ENCODE measurements at places on chromosomes 1 and 21.

GRCh38 chr1:175369696-175370095 lies 177.1 kb upstream of the KIAA0040 start:
- DNase-seq, result no peak

DNA sequence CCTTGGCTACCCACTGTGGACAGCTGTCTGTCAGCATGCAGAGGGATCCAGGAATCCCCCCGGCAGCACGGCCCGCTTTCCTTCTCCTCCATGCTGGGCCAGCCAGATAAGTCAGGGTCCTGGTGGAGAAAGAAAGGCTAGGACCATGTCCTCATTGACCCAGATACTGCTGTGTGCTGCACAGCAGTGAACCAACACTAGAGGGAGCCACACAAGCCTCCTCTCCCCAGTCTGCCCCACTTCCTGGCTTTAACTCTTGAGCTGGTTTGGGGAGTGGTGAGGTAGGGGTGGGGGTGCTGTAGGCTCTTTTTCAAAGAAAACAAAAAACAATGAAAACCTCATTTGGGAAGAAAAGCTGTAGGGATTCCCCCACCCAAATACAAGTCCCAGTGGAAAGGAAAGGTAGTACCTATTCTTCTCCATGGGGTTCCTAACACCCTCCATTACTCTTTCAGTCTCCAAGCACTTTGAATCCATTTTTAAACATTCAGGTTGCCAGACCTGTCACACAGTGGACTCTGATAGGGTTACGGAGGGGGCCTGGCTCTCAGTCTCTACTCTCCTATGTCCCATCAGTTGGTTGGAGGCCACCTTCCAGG lies 84.9 kb upstream of the CD1D start:
- no peak for DNase-seq

DNA sequence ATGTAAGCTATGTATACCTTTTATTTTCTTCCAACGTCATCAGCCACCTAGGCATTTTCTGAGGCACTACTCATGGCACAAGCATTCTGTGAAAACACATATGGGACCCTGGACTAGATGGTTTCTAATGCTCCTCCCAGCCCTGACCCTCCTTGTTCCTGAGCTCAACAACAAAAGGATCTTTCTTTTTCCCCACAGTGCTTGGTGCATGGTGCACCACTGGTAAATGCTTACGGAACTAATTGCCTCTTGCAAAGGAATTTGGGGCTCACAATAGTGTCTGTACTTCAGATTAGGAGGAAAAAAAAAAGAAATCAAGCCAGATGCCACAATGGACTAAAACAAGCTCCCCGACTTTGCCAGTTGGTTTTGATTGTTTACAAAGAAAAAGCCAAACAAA lies 390.5 kb downstream of the PLPP3 start:
- no peak for DNase-seq

- DNase-seq, result no peak
Measured at GRCh38 chr1:38183096-38183495, 136.5 kb upstream of the POU3F1 start.

DNA sequence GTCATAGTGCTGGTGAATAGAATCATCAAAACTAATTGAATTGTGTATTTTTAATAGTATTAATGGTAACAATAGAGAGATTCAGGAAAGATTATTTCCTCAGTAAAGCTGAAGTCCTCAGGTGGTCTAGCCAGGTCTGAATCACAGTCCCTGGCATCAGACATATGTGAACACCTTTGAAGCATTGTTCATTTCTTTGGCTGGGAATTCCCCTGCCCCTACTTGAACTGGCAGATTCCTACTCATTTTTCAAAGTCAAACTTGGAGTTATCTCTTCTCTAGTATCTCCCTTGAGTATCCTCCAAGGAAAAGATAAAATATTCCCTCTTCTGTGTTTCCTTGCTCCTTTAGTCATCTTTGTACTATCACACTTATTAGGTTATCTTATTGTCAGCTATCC lies 759.8 kb downstream of the ADGRL2 start:
- no peak for DNase-seq

DNA sequence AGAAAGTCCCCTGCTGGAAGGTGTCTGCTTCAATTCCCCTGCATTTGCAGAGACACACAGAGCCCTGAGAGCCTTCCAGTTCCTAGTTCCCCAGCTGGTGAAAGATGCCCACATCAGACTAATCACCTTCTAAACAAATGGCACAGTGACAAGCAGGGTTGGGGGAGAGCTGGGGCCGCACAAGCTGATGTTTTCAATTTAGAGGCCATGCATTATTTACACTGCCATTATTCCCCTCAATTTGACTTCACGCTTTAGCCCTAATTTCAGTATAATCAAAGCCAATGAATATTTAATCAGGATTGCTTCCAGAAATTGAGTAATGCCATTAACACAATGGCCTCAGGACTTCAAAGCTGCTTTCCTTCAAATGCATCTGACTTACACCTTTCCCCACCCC lies 81.5 kb downstream of the BEND5 start:
- no peak for DNase-seq

DNA sequence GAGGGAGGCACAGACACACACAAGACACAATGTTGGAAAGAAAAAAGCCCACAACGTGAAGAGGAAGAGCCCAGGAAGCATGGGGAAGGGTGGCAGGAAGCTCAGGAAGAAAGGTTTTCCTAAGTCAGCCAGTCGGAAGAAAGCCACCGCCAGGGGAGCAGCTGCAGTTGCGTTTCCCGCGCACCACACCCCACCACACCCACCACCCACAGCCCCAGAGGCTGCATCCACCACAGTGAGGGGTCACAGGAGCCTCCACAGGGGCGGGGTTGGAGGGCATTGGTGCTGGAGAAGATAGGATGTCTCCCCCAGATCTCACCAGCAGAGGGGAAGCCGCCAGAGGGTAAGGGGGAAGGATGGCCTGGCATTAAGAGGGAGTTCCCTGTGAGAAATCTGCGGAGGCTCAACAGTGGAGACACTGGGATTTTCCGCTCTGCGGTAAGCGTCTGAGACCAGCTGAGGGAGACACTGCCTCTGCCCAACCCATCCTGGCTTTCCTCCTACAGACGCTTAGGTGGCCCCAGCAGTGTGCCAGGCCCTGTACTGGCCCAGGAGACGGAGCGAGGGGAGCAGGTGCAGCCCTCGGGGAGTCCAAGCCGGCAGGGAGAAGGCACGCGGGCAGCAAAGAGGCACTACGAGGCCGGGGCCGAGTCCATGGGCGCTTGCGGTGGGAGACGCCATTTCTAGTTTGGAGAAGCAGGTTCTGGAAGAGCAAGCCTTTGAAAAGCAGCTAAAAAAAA lies 19.8 kb downstream of the PGLYRP3 start:
- no peak for DNase-seq

DNA sequence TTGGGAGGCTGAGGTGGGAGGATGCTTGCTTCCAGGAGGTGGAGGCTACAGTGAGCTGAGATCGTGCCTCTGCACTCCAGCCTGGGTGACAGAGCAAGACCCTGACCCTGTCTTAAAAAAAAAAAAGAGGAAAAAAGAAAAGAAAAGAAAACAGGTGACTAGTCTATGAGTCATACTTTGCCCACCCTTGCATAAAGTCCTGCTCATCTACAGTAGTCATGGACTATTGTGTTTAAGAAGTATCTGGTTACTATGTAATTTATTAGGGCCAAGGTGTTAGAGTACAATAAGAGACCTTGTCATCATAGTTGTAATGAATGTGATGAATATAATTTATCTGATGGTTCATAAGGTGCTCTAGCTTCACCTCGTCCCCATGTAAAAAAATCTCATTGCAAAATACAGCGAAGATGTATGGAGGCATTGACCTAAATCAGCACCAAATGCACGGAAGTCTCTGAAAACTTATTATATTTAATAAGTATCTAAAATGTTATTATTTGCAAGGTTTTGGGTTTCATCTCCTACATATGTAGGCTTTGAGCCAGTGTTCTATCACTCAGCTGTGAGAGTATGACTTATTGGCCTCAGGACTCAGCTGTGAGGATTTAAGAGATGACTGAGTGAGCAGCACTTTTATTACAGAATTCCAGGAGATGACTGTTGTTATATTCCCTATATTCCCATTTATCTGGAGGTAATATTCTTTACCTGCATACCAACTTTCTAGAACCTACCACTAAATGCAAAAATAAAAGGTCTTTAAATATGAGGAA lies 19.9 kb upstream of the KCNJ6 start:
- no peak for DNase-seq

- no peak for DNase-seq
Measured at GRCh38 chr1:223421676-223422075, 28.5 kb downstream of the CCDC185 start.

GRCh38 chr1:27307874-27308598 lies 13.9 kb upstream of the TMEM222 start:
- no peak for DNase-seq

GRCh38 chr1:4787551-4787950 lies 133.1 kb downstream of the AJAP1 start:
- DNase-seq, result no peak

DNA sequence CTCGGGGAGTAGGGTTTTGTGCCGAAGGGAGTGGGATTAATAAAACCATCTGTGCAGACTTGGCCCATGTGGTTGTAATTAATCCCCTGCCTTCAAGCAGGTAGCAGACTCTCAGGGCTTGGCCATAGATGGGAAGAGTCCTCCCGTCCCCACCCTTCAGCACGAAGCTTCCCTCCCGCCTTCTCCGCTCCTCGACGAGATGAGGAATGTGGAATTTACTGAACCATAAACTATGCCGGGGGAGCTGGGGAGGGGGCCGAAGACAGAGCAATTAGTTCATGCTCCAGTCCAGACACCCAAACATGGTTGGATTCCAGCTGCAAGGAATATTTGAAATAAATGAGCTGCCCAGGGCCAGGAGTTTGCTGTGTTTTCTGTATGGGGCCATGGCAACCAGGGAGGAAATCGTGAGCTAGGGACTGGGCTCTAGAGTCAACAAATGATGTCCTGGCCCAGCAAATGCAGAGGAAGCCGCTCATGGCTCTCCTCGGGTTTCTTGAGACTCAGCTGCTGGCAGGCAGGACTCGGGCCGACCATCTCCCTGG lies 78.8 kb downstream of the SPSB1 start:
- DNase-seq, result no peak

GRCh38 chr21:42055425-42055824 lies 15.7 kb upstream of the UMODL1 start:
- DNase-seq, result no peak

DNA sequence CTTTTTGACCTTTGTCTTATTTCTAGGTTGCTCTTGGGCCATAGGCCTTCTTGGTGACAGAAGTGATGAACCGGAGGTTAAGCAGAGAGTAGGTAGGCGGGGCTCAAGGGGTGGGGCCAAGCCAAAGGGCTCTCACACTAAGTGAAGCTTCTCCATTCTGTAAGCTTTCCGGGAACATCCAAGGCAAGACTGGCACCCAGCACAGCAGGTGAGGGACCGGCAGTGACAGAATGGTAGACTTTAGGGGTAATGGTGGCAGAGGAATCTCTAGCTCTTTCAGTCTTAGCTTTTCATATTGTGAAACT lies at the start of gene TNFAIP8L2:
TNFAIP8L2 (plus strand) TSS at position 135 of the 305 bp plus-strand sequence. CDS start 2,049 bp downstream, outside the sequence.
- DNase-seq, result peak; percentile 40

- no peak for DNase-seq
Measured at GRCh38 chr1:44068442-44068921, 37.2 kb upstream of the SLC6A9 start.

- no peak for DNase-seq
Measured at GRCh38 chr21:33207449-33208149, 22.1 kb upstream of the IFNAR2 start.

- no peak for DNase-seq
Measured at GRCh38 chr1:71521655-71522264, 440.9 kb upstream of the ZRANB2 start.

- no peak for DNase-seq
Measured at GRCh38 chr21:15908187-15908586, 178.4 kb downstream of the USP25 start.

- no peak for DNase-seq
Measured at GRCh38 chr1:27144049-27144748, 10.7 kb downstream of the SLC9A1 start.

DNA sequence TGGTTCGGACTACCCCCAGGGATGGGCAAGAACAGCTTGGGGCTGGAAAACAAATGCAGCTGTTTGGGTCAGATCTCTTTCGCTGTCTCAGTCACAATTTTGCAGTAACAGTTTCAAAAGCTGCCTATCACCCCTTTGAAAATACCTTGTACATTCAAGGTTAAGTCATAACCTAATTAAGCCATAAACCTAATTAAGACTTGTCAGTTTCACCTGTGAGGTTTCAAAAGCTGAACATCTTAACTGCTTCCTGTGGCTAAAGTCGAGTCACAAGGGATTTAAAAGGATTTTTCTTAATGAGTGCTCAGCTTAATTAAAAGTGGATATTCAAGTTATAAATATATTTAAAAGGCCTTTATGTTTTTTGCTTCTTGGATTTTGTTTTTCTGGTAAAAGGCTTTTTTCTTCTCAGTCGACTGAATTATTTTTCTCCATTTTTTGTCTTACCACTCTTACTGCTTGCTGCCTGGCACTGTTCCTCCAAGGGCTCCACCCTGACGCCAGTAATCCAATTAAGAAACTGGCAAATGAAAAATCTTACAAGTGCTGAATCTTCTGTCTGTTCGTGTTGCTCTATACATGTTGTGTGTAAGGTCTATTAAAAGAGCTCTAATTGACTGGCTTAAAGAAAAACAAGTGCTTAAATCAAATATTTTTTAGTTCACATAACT lies 31.3 kb downstream of the CBR1 start:
- no peak for DNase-seq

DNA sequence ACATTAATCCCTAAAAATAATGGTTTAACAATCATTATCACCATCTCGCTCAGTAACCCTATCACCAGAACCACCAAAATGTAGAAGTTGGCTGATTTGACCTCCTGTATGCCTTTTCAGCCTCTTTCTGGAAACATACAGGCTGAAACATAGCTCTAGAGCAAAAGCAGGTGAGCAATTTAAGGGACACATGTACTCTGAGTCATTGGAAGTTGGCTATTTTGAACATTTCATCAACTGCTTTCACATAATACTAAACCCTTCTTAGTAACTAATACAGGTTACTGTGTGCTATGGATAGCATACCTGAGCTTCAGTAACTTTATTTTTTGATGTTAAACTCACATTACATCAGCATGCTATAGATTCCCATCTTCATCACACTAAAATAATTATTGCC lies 19.8 kb upstream of the DDAH1 start:
- DNase-seq, result no peak

DNA sequence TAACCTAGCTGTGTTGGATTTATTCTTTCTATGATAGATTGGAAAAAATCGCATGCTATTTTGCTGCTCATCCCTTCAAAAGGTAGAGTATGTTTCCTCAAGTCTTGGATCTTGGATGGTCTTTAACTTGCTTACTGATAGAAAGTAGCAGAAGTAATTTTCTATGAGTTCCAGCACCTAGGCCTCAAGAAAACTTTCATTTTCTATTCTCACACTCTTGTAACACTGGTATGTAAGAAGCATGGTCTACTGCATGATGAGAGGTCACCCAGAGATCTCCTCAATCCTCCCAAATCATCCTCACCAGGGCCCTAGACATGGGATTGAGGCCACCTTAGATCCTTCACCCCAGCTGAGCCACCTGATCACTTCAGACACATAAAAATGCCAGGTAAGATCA lies 7.2 kb downstream of the SPTA1 start:
- no peak for DNase-seq

- DNase-seq, result no peak
Measured at GRCh38 chr1:158053276-158053675, 59.8 kb downstream of the KIRREL1 start.

GRCh38 chr1:201665036-201665435 lies 126.1 kb downstream of the NAV1 start:
- DNase-seq, result no peak

- DNase-seq, result no peak
Measured at GRCh38 chr1:115280064-115280463, 58.0 kb downstream of the NGF start.

GRCh38 chr1:211478801-211479578 lies 13.0 kb downstream of the RD3 start:
- no peak for DNase-seq

Measured in central memory CD8-positive, alpha-beta T cell (primary cell).